ENCODE measurements at places on chromosomes 3 and 15. TPM values are rescaled to one million over a fixed set of nuclear protein-coding genes. Genes with fewer than 3 reads are reported as not detected.

Gene PHLDB2
- 5.6 TPM for total RNA-seq

DNA sequence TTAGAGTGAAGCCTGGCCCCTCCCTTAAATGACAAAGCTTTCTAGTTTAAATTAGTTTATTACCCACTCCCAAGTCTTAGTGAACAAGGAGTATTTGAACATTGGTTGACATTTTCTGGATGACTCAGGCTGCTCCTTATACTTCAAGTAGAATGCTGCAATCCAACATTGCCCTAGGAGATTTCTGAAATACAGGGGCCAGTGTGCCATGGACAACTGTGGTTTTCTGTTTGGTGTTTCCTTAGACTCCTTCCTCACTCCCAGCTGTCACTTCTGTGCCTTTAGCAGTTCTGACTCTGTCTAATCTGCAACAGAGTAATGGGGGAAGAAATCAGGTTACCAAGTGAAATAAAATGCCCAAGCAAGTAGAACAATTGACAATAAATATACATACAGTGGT is 116.1 kb upstream of the P2RY1 start:
- DNase-seq = no peak

Gene PAK6
- 3.0 TPM for total RNA-seq

Gene HAUS2
- 16.3 TPM for total RNA-seq

Gene XXYLT1
- total RNA-seq = 2.7 TPM

Gene FEZF2
- total RNA-seq = not detected

Gene MYZAP
- total RNA-seq = 3.6 TPM

Data from psoas muscle (tissue), 8 donors.